ENCODE measurements at places on chromosomes 6 and 20.
A peak's percentile ranks its signal among the peaks of the same experiment; 100 is the strongest.

- no peak for DNase-seq
These were observed 13.9 kb upstream of the CD93 start for GRCh38 chr20:23099791-23100719.

GRCh38 chr20:4961746-4962145, 39.6 kb downstream of the SLC23A2 start:
- DNase-seq: peak; percentile 56

DNA sequence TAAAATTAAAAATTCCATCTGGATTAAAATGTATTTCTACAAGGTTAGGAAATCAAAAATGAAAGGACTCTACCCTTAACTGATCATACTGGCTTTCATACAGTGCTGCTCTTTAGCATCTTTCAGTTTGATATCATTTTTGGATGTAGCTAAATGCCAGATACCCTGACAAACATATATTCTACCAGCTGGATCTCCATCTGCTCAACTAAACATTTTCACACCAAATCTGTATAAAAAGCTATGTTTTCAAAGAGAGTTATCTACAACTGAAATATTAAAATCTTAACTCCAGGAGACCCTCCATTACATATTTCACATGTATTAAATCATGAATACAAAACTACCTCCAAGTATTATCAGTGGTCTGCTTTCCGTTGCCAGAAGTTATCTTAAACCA, 95.7 kb downstream of the EPHA7 start:
- no peak for DNase-seq

DNA sequence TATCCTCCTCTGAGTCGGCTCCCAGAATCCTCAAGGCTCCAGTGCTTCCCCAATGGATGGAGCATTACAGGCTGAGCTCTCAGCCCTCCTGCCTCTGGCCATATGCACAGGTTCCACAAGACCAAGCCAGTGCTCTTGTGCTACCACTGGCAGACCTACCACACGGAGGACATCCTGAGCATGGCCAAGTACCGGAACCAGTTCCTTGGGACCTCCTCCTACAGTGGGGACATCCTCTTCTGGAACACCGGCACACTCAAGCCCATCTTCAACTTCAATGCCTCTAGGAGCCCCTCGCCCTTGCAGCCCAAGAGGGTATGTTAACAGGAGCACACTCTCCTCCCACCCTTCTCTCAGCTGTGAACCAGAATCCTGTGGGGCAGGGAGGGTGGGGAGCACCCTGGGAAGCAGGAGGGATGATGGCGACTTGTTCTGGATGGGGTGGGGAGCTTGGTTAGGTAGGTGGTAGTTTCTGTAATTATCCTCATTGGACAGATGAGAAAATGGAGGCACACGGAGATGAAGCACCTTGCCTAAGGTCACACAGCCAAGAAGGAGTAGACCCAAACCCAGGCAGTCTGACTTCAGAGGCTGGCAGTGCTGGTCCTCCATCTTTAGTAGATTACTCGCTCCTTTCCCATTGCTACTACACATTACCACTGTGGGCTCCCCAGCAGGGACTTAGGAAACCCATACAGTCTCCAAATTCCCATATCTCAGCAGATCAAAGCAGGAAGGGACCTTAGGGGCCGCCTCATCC, 58.6 kb downstream of the EFCAB8 start:
- DNase-seq: no peak

- no peak for DNase-seq
These were observed 232.5 kb downstream of the PTPRT start for GRCh38 chr20:42957018-42957703.

- no peak for DNase-seq
These were observed 1.3 kb downstream of the BPIFA2 start for GRCh38 chr20:33169176-33169794.

- no peak for DNase-seq
These were observed 3.7 kb upstream of the ARMH2 start for GRCh38 chr6:24802271-24803059.

All from kidney glomerular epithelial cell (primary cell).